ENCODE measurements at places on chromosomes 3 and 15.

GRCh38 chr3:102037791-102038190, 188.5 kb downstream of the NFKBIZ start:
- DNase-seq = no peak

DNA sequence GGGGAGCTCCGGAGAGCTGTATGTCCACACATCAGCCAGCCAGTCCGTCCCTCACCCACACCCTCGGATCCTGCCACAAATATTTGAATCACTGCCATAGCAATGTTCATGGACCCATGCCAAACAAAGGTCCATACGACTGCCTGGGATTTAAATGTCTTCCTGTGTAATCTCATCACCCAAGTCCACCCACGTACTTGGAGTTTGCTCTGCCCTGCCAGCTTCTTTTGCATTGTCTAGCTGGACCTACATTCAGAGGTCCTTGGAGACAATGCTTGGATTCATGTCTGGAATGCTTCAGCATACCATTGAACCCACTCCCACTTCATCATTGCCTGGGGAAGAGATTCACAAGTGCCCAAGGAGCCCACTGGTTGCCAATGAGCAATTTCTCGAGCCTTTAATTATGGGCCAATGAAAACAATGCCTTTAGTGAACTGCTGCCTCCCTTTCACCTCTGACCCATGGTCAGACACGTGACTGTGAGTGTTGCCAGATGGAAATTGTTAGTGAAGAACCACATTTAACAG, 90.4 kb upstream of the PHLDB2 start:
- no peak for DNase-seq

DNA sequence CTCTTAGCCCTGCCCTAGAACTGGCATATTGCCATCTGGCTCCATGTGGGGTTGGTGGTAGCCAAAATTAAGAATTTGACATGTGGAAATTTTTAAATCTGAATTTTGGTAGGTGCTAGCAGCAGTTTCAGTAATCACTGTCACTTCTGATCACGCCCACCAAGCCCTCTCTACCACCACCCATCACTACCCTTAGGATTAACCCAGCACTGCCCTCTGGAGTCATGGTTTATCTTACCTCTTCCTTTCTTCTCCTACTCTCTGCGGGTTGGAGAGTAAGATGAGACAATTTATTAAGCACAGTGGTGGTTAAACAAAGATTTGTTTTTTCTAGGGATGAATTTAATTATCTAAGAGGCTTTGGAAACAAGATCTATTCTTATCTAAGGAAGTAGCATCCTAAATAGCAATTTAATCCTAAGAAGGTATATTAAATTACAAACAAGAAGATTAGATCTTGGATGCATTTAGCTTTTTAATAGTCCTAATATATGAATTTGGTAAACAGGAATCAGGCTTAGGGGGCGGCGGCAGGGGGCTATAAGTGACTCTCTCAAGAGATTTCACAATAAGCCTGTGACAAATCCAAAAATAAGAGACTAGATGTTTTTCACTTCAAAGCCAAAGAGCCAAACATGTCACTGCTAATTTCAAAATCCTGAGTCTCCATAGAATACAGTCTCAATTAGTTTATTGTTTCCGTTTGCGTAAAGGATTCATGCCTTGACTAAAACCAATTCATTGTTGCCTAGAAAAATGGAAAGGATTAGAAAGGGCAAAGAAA, 498.4 kb upstream of the UBE2E2 start:
- DNase-seq = no peak

- no peak for DNase-seq
Observed at GRCh38 chr15:63331456-63331855, 50.2 kb downstream of the CA12 start.

- no peak for DNase-seq
Observed at GRCh38 chr15:31314380-31314779, 12.3 kb upstream of the KLF13 start.

DNA sequence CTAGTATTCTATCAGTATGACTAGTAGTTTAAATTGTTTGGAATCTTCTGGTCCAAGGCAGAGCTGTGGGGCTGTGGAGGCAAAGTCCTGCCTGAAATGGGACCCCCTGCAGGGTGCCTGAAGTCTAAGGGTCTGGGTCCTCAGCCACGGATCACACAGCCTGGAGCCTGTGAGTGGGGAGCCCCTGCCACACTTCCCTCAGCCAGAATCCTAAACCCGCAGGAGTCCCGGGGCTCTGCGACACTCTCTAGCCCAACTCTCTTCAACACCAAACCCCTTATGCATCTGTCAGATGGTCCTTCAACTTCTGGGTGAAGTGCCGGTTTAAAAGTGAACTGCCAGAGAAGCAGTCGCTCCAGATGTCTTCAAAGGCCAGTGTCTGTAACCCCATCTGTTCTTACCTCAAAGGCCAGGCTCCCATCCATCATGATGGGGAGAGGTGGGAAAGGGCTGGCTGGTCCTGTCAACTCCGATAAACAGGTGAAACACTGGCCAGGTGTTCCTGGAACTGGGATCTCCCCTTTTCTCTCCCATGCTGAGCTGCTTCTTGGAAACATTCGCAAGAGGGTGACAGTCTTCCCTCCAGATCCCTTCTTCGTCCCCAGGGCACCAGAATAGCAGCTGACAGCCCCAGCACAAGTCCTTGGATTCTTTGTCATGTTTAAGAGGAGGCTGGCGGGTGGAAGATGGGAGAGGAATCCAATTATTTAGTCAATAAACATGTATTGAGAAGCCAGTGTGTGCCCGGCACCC, 45.6 kb downstream of the CPN2 start:
- no peak for DNase-seq

DNA sequence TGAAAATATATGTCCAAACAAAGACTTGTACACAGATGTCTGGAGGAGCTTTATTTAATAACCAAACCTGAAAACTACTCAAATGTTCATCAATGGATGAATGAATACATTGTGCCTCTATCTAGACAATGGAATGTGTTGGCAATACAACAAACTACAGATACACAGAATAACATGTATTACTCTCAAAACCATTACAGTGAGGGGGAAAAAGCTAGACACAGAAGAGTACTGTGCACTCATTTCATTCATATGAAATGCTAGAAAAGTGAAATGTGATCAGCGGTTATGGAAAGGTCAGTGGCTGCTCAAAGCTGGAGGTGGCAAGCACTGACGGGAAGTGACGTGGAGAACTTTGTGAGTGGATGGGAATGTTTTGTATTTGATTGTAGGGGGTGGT, 13.2 kb downstream of the STOML1 start:
- no peak for DNase-seq

DNA sequence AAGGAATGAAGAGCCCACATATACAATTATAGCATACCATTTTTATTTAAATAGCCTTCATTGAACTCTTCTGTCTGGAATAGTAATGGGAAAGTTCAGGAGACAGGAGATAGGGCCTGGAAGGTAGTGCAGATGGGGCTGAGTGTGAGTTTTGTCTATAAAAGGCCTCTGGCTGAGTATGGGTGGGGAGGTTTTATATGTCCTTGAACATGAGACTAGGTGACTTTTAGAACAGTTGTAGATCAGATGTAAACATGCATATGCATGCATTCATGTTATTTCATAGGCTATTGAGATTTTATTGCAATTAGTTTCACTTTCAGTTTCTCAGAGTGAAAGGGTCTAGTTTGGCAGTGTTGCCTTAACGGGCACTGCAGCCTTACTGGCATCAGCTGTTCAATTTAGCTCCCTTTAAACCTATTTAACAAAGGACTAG, 27.1 kb downstream of the CGGBP1 start:
- DNase-seq = peak; percentile 3

- no peak for DNase-seq
Observed at GRCh38 chr15:60548101-60548500, 69.2 kb upstream of the ICE2 start.

DNA sequence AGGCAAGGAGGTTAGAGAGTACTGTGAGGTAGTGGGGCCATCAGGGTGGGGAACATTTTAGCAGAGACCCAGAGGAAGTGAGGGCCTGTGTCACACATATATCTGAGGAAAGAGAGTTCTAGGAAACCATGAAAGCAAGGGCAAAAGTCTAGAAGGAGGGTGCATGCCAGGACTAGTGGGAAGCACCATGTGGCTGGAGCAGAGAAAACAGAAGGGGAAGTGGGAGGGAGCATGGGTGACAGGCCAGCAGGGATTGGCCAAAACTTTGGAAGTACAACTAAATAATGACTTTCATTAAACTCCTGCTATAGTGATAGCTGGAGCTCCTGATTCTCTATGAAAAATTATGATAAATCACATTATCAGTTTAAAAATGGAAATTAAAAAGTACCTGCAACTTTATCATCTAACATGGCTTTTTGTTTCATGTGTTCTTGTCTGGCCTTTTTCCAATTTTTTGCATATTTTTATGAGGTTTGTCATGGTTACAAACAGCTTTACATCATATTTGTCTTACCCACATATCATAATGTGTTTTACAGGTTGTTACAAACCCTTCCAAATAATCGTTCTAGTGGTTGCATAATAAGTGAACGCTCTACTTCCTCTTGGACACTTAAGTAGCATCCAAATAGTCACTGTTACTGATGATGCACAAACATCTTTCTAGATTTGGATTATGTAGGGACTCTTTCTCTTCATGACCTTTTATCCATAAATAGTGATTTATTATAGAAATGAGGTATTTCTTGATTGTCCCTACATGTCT, 168.3 kb downstream of the NEK10 start:
- DNase-seq = no peak

DNA sequence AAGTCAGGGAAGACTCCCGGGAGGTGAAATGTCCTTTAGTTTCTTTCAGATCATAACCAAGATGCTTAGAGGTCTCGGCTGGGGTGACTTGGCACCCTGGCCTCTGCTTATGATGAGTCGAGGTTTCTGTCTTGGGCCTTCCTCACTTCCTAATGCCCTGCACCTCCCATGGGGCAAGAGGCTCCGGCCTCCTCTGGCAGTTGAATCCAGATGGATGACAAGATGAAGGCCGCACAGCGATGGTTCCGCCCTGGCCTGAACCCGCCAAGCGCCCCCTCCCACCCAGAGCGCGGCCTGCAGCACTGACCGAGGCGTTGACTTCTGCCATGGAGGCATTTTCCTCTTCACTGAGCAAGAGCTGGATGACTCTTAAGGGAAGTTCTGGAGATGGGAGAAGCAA, 31.3 kb downstream of the MUC20 start:
- no peak for DNase-seq

DNA sequence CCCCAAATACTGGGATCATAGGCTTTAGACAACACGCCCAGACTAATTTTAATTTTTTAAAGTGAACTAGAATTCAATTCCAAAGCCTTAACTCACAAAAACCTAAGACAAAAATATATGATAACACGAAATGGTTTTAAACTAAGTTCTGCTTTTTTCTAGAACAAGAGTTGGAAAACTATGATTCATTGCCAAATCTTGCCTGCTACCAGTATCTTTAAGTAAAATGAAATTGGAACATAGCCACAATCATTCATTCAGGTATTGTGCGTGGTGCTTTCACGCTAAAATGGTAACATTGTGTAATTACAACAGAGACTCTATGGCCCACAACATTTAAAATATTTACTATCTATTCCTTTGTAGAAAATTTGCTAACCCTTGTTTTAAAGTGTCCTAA, 488.0 kb upstream of the ZNF385D start:
- no peak for DNase-seq

GRCh38 chr3:124887177-124887931, at the start of gene ITGB5:
Gene ITGB5 (minus strand): TSS chr3:124887365. CDS start chr3:124887000, 365 bp downstream.
- DNase-seq = no peak

GRCh38 chr3:177051411-177051810, 145.9 kb downstream of the TBL1XR1 start:
- DNase-seq = no peak

- DNase-seq = no peak
Observed at GRCh38 chr3:71168880-71169411, 414.6 kb downstream of the FOXP1 start.

GRCh38 chr3:154977666-154978065, 102.5 kb upstream of the MME start:
- DNase-seq = no peak

DNA sequence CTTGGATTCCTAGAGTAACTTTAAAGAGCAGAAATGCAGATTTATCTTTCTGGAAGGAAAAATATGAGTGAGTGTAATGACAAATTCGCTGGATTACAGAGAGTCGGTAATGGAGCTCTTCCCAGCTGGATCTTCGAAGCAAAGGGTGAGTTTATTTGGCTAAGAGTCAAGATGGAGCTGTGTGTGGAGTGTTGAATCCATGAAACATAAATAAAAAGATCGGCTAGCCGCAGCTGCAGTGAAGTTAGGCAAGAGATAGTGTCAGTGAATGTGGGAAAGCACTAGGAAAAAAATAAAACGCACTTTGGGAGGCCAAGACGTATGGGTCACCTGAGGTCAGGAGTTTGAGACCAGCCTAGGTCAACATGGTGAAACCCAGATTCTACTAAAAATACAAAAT, 10.3 kb downstream of the NAALADL2 start:
- no peak for DNase-seq

DNA sequence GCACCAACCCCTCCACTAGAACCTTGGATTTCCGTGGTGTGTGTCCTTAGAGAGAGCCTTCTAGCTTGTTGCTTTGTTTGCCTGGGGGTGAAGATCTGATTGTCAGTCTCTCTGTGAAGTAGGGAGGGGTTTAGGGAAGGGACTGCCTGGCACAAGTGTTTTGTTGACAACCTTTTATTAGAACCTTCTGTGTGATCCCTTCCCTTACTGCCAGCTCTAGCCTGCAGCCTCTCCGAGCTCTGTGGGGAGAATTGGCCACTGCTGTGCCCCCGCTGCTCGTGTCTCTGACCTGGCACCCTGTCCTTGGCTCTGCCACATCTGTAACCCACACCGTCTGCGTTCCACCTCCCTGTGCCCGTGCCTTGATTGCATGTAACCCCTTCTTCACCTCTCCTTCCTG, 30.9 kb upstream of the PCSK6 start:
- no peak for DNase-seq

DNA sequence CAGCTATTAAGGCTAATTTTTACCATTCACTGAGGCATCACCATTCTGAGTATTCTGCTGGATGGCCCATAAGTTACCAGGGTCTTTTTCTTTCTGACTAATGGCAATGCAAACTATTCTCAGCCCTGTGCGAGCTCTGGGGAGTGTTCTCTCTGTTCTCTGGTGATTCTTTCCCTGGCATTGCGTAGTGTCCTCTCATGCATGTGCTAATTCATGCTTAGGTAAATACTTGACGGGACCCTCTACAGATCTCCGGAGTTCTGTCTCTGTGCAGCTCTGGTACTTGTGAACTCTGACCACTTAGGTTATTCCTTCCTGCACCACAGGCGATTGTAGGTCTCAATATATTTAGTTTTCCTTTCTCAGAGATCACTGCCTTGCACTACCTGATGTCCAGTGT, 34.8 kb downstream of the UBE2E1 start:
- DNase-seq = no peak

DNA sequence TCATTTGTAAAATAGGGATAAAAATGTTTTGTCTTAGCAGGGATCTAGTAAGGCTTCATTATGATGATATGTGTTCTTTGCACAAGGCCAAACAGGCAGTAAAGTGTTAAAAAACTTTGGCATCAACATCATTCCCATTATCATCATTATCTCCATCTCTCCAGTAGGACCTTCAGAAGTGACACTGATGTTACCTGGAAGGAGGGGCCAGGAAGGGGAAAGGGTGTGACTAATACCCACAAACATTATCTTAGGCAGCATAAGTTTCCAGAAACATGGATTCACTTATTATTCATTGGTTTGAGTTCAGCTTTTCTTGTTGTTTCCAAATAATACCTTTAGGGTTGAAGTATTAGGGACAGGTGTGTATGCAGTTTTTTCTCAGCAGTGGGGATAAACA, 399.6 kb downstream of the PTPRG start:
- no peak for DNase-seq

GRCh38 chr3:157606011-157606851, 103.0 kb upstream of the VEPH1 start:
- DNase-seq = peak; percentile 5

Data from effector memory CD4-positive, alpha-beta T cell (primary cell).